ENCODE measurements at places on chromosomes 13 and 19.

- DNase-seq = no peak
These were observed 27.5 kb downstream of the TBC1D4 start for GRCh38 chr13:75454497-75454896.

GRCh38 chr19:50759886-50760285 is 10.4 kb upstream of the GPR32 start:
- no peak for DNase-seq

GRCh38 chr13:51827254-51827653 is 17.7 kb downstream of the TMEM272 start:
- no peak for DNase-seq

- no peak for DNase-seq
These were observed 29.2 kb downstream of the ZNF146 start for GRCh38 chr19:36244066-36244465.

DNA sequence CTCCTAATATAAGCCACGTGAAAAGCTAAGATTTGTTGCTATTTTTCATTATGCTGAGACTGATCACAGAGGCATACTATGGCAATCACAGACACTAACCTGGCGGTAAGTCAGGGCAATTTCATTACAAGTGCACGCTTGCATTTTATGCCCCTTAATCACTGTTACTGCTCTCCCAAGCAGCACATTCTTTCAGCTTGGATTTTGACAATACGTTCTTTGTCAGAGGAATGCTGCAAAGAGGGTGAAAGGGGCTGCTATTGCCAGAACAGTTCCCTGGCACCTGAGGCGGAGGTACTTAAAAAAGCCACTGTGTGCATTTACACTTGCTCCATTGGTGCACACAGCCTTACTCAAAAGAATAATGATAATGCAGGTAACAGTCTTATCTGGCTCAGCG is 346.6 kb downstream of the RFC3 start:
- no peak for DNase-seq

- no peak for DNase-seq
These were observed 10.6 kb downstream of the FZR1 start for GRCh38 chr19:3516675-3517207.

GRCh38 chr19:17721821-17722220 is 2.5 kb downstream of the MAP1S start:
- DNase-seq = no peak

GRCh38 chr13:100525453-100526317 is 62.9 kb downstream of the GGACT start:
- no peak for DNase-seq

DNA sequence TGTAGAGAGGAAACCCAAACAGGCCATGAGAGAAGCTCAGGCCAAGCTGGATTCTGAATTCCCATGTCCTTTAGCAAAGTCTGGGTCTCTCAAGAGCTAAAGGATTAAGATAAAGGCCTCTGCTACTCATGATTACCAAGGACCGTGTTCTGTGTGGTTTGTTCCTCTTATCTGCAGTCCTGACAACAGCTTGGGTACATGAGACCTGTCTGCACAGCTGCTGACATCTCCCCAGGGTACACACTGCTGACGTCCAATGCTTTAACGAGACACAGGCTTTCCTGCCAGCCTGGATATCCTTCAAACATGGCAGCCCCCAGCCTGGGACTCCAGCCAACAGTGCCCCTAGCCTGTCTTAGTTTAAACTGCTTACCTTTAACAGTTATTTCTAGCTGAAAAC is 211.0 kb downstream of the SLC7A1 start:
- DNase-seq = no peak

GRCh38 chr13:80962855-80963254 is 621.9 kb upstream of the SPRY2 start:
- DNase-seq = no peak

DNA sequence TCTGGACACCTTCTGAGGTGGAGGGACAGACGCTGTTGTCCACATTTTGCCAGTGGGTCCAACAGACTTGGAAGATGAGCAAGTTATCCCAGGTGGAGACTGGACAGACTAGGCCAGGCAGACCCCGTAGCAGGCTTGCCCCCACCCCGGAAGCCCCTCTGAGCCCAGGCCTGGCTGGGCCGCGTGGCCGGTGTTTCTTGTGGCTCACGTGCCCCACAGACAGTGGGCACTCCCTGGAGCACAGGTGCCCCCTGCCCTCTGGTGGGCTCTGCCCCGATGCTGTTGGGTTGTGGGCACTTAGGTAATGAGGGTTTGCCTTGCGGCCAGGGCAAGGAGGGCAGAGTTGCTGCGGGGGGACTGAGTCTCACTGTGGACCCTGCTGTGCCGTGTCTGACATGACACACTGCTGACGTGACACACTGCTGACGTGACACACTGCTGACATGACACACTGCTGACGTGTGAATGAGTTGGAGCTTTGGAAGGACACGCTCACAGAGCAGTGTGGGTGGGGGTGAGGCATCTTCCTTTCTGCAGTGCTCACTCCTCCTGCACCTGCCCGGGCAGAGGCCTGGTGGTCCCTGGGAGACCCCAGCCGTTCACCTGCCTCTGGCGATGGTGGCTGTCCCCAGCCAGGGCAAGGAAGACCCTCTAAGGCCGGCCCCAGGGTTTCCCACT is 25.1 kb downstream of the DOT1L start:
- DNase-seq = no peak

GRCh38 chr13:77434289-77434688 is 101.2 kb upstream of the SCEL start:
- no peak for DNase-seq

GRCh38 chr19:29446361-29446760 is 79.4 kb upstream of the VSTM2B start:
- DNase-seq = no peak

DNA sequence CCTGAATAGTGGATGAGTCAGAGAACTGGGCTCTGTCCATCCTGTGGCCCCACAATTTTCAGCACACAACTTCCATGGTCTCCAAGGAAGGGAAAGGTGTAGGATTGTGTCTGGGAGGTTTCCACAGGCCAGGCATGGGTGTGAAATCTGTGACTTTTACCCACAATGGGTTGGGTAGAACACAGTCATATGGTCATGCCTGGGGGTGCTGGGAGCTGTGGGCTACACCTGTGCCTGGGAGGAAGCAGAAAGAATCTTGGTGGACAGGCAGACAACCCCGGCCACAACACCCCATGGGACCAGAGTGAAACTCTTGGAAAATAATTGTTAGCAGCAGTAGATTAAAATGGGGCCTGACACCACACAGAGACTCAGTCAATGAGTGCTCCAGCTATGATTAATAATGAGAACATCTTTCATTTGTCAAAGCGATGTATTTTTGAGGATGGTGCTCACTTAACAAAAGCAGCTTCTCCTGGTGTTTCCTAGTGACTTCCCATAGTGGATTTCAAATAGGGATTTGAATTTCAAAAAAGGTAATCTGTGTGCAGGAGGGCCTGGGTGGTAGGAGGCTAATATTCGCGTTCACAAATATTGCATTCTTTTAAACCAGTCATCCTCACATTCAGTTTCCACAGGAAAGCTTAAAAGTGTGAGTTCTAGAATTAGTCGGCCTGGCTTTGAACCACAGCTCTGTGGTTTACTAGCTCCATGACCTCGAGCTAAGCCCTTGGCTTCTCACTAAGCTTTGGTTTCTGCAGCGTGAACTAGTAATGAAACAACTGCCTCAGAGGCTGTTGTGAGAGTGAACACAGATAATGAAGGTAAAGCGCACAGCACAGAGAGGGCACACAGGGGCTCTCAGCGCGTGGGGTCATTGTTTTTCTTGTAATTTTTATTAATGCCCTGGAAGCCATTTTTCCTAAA is 89.3 kb upstream of the UQCRFS1 start:
- no peak for DNase-seq

DNA sequence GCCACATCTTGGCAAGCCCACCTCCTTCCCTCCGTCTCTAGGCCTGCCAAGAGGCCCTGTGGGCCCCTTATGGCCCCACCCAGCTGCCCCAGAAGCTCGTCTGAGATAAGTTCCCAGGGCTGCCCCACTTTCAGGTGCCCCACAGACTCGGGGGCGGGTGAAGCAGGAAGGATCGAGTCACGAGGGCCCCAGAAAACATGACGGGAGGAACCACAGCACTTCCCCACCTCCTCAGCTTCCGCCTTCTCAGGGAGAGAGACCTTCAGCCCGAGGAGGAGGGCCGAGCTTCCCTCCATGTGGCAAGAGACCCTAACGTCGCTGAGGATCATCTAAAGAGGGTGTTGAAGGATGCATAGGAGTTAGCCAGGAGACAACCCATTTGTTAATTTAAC is 4.5 kb upstream of the IL12RB1 start:
- peak; percentile 77 for DNase-seq

DNA sequence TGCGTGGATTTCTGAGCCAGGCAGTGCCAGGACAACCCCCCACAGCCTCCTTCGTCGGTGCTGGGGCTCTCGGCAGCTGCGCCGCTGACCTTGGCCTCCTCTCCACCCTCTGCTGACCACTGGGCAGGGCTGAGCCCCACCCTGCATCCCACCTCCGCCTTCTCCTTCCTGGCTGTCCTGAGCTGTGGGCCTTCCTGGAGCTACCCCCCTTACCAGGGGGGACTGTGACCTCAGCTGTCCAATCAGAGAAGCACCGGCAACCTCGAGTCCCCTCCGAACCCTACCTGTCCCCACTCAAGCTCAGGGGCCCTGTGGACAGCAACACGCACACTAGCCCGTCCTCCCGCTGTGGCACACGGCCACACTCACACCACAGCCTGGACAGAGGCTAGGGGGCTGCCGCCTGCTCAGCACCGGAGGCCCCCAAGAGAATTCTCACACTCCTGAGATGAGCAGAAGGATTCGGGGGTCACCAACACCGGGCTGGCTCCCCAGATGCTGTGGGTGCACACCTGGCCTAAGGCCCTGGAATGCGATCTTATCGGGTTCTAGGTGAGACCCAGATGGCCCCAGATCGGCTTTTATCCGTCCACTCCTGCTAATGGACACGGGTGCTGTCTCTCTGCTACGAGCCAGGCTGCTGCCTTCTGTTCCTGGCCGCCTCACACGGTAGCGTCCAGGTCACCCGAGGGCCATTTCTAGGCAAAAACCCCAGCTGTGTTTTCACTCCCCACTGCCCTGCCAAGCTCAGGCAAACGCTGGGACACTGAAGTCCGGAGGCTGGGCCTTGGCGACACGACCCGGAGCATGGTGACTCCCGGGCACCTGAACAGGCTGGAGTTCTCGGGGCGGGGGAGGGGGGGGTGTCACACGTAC is 32.5 kb upstream of the CACTIN start:
- no peak for DNase-seq

GRCh38 chr13:113209759-113210421 is 477 bp downstream of the CUL4A start:
- peak; percentile 69 for DNase-seq

- no peak for DNase-seq
These were observed 241.3 kb downstream of the SLITRK6 start for GRCh38 chr13:85557691-85558467.

- no peak for DNase-seq
These were observed 16.2 kb downstream of the ZNF71 start for GRCh38 chr19:56611288-56611687.

GRCh38 chr13:80782441-80782840 is 441.5 kb upstream of the SPRY2 start:
- no peak for DNase-seq

DNA sequence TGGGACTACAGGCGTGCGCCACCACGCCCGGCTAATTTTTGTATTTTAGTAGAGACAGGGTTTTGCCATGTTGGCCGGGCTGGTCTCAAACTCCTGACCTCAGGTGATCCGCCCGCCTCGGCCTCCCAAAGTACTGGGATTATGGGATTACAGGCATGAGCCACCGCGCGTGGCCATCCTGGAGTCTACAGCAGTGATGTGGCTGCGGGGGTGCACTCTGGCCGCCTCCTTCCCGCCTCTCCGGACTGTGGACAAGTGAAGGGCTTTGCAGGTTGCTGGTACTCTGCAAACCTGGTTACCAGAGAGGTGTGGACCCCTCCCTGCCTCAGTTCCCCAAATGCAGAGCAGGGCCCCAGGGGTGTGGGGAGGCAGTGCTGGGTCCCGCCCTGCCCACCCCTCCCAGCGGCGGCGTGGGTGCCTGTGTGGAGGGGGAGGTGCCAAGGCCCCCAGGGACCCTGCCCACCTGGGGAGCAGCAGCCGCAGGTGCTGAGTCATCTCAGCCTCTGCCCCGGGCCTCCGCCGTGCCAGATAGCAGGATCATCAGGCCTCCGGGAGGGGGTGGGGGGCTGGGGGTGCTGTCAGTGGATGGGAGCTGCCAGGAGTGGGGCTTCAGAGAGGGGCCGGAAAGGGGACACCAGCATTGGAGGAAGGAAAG is 23.1 kb downstream of the ARID3A start:
- DNase-seq = no peak

DNA sequence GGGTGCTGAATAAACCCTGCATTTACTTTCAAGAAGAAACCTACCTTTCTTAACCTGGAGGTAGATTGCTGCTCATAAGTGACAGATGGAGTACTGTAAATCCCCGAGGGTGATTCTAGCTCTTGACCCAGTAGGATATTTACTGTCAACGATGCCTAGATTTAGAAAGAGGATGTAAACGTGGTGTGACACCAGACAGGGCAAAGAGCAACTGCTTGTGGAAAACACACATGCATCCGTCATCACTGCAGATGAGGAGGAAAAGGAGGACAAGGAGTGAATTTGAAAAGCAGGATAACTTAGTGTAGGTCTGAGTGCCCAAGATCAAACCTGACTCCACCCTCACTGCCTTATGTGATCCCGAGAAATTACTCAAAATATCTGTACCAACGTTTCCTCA is 9.8 kb upstream of the CLN5 start:
- no peak for DNase-seq

GRCh38 chr19:3684817-3685410 is 15.4 kb downstream of the PIP5K1C start:
- no peak for DNase-seq

- DNase-seq = no peak
These were observed 25.5 kb downstream of the RANBP3 start for GRCh38 chr19:5952193-5953029.

Data from activated T-helper 1 cell treated with anti-CD3 and anti-CD28 coated beads, Interleukin-12 subunit alpha, Interleukin-12 subunit beta, Interleukin-2, Interleukin-4 antibody, amounts not matched to agents 30 ng/mL and 10 ng/mL and 1 ng/mL, durations not matched to agents 14 hours and 24 hours and 36 hours (primary cell).